Endodermal cell (in vitro differentiated cells): ENCODE measurements at places on chromosomes 2 and 18. TPM values are rescaled to one million over a fixed set of nuclear protein-coding genes. Genes with fewer than 3 reads are reported as not detected.

The CYP1B1 gene
- total RNA-seq: 6.3 to 9.4 TPM (median 9.4 TPM) in 3 replicates

The KCNK3 gene
- not detected in 3 replicates for total RNA-seq

The TRMT61B gene
- total RNA-seq: 8.0 to 22.4 TPM (median 21.4 TPM) in 3 replicates

The TRIM54 gene
- total RNA-seq: 0.23 to 0.86 TPM (median 0.61 TPM) in 3 replicates

The TMEM214 gene
- total RNA-seq: 52.4 and 52.7 TPM in 2 replicates

The NGEF gene
- total RNA-seq: 1.6 and 1.8 TPM in 2 replicates

The DSG1 gene
- total RNA-seq: not detected in 2 replicates

The RIT2 gene
- total RNA-seq: 0.36 TPM in 1 of 3 replicates, not detected in the others

The EHD3 gene
- 10.7 and 11.0 TPM in 2 replicates for total RNA-seq

The CABYR gene
- 10.0 to 11.8 TPM (median 10.7 TPM) in 3 replicates for total RNA-seq

The CEP76 gene
- 11.9 to 20.9 TPM (median 17.8 TPM) in 3 replicates for total RNA-seq

The GPN1 gene
- total RNA-seq: 51.3 and 51.5 TPM in 2 replicates

The SFT2D3 gene
- total RNA-seq: 5.3 and 5.5 TPM in 2 replicates

The HOXD3 gene
- total RNA-seq: not detected in 3 replicates

The NTSR2 gene
- total RNA-seq: not detected in 2 replicates

The HOXD9 gene
- total RNA-seq: not detected in 2 replicates

The LYPD1 gene
- total RNA-seq: 2.0 and 3.5 TPM in 2 replicates

The APLF gene
- 7.3 to 10.2 TPM (median 9.7 TPM) in 3 replicates for total RNA-seq

The CRYGD gene
- total RNA-seq: 2.2 and 3.3 TPM in 2 replicates

The ACP1 gene
- total RNA-seq: 130 to 144 TPM (median 137 TPM) in 3 replicates

The TEKT4 gene
- not detected in 2 replicates for total RNA-seq

The IL36B gene
- total RNA-seq: not detected in 3 replicates

The BOK gene
- total RNA-seq: 20.1 to 23.4 TPM (median 20.6 TPM) in 3 replicates

The CPLX4 gene
- total RNA-seq: not detected in 2 replicates

The POTEI gene
- total RNA-seq: 0.07 to 0.33 TPM (median 0.13 TPM) in 3 replicates
